Cardiac muscle cell (in vitro differentiated cells and primary cell): ENCODE measurements at places on chromosomes 5 and 9.

- DNase-seq: no peak
Measured at GRCh38 chr5:151214614-151215545, 9.0 kb downstream of the CCDC69 start.

GRCh38 chr9:99955606-99956005 lies 49.2 kb downstream of the STX17 start:
- no peak for DNase-seq

GRCh38 chr9:119881898-119882297 lies 512.7 kb upstream of the BRINP1 start:
- DNase-seq: no peak

DNA sequence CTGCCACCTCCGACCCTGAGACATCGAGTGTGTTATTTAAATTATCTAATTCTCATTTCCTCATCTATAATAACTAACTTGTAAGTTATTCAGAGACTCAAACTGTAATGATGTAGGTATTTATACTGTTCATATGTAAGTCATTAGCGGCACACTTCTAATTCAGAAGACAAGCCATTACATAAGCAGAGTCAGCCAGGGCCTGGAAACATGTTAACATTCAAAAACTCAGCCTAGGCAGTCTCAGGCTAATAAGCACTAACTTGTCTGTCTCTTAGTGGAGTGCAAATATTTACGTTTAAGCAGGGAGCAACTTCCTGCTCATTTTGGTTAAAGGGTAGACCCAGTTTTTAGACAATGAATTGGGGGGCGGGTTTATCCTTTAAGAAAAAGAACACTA lies 598.4 kb downstream of the ACTL7B start:
- DNase-seq: no peak

GRCh38 chr9:34197756-34198711 lies 19.2 kb downstream of the UBAP1 start:
- no peak for DNase-seq

DNA sequence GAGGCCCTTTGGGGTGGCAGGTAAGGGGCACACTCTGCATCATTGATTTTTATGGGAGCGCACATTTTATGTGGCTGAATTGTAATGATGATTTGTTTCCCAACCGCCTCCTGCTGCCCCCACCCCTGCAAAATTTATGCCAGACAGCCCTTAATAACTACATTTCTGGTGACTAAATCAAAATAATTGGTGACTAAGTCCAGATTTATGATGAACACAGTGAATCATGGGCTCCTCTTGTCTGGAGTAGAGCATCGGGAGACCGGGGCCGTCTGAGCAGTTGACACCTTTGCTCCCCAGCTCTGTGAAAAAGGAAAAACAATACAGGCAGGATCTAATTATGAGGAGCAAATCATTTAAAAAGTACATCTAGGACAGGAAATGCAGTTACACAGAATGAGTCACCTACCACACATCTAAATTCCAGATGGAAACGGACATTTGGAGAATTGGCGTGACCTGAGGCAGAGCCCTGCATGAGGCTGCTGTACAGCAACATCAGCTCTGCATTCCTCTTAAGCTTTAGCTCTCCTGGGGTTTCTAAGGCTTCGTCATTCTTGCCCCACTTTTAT lies 58.9 kb downstream of the DOCK2 start:
- no peak for DNase-seq

GRCh38 chr5:62214701-62215100 lies 91.3 kb upstream of the KIF2A start:
- no peak for DNase-seq

GRCh38 chr9:68473790-68474189 lies 66.9 kb downstream of the TMEM252 start:
- DNase-seq: no peak

- DNase-seq: no peak
Measured at GRCh38 chr5:178207183-178207916, 3.0 kb downstream of the HNRNPAB start.

- peak; percentile 88 for DNase-seq
Measured at GRCh38 chr5:160188141-160189015, 40.9 kb upstream of the FABP6 start.

- DNase-seq: no peak
Measured at GRCh38 chr9:33472881-33473615, 676 bp downstream of the NOL6 start.

DNA sequence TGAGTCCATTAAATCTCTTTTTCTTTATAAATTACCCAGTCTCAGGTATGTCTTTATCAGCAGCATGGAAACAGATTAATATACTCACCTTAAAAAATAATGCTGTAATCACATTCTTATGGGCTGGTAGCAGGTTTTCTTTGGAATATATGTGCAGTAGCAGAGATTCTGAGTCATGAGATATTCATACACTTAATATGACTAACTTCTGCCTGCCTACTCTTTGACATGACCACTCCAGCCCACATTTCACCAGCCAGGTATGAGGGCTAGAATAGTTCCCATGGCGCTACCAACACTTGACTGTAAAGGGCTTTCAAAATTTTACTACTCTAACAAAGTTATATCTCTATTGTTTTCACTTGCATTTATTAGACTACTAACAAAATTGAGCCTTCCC lies 74.1 kb upstream of the GHR start:
- no peak for DNase-seq

- no peak for DNase-seq
Measured at GRCh38 chr9:124208571-124208970, 49.2 kb upstream of the NEK6 start.

DNA sequence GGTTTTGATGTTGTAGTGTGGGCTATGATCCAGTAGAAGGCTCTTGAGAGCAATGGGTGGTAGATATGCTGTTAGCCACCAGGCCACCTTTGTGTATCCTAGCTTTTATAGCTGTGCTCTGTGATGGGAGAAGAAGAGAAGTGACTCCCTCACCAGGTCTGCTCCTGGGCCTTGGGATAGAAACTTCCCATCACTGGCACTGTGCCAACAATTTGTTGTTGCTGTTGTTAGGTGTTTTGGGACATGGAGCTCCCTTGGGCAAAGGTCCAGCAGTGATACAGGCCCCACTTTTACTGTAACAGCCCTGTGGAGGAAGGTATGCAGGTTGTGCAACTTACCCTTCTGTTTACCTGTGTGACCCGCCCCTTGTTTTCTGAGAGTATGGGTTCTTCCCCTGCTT lies 570.9 kb upstream of the GRIN3A start:
- DNase-seq: no peak

GRCh38 chr5:39177631-39177964 lies 41.8 kb downstream of the FYB1 start:
- DNase-seq: no peak

- DNase-seq: peak; percentile 21
Measured at GRCh38 chr9:21402386-21403251, 6.3 kb upstream of the IFNA8 start.

DNA sequence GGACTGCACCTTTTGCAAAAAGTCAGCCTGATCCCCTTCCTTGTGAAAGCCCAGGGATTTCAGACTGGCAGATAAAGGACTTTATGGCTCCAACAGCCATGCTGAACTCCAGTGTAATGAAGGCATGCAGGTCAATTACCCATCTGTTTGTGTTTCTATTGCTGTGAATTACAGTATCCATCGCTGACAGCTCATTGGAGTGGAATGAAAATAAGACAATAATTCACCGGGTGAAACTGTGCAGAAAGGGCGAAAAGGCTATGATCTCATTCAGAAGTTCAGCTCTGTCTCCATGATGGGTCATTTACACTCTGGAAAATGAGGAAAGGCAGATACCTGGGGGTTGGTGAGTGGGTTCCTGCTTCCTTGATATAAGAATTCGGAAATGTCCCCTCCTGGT lies 148.0 kb downstream of the BRINP1 start:
- no peak for DNase-seq

- DNase-seq: peak; percentile 0
Measured at GRCh38 chr9:137317718-137318511, 15.8 kb upstream of the NRARP start.

GRCh38 chr5:133144245-133144981 lies 92.6 kb downstream of the HSPA4 start:
- no peak for DNase-seq

DNA sequence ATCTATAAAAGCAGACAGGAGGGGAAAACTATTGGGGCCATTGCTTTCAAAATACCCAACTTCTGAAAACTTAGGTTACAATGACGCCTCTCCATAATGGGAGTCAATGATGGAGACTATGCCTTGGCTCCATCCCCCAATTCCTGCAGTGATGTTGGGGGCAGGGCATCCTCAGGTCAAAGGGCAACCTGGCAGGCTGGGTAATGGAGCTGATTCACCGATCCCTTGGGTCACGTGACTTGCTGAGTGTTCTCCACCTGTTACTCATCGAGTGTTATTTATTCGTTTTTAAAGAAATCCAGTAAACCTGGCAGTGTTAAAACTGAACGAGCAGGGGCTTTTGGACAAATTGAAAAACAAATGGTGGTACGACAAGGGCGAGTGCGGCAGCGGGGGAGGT lies 244.4 kb downstream of the FAM114A2 start:
- DNase-seq: no peak

DNA sequence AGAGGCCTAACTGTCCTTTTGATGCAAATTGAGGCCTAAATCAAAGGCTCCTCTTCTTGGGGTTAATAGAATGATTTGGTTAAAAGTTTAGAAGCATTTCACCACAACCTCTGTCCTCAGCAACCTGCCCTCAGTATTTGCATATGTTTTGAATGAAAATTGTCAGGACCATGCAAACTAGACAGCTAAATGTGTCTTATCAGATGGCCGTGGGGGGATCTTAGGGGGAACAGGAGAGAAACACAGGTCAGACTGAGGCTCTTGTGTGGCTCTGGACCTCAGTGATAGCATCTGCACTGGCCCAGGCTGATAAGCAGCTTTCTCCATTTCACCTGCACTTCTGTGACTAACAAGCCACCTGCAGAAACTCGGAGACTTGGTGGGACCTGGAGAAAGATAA lies 49.0 kb downstream of the FOXI1 start:
- no peak for DNase-seq

DNA sequence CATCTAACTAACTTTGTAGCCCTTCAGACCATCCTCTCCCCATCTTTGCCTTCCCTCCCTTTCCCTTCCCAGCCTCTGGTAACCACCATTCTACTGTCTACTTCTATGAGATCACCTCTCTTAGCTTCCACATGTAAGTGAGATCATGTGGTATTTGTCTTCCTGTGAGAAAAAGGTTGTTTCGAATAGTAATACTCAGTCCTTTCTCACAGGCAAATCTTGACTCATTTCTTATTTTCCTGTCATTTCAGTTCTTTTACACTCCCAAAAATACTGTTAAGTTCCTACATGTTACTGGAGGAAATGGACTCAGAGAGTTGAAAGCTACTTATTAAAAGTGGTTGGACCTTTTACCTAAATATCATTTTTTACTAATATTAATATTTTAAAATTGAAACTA lies 82.1 kb downstream of the SLF1 start:
- no peak for DNase-seq

DNA sequence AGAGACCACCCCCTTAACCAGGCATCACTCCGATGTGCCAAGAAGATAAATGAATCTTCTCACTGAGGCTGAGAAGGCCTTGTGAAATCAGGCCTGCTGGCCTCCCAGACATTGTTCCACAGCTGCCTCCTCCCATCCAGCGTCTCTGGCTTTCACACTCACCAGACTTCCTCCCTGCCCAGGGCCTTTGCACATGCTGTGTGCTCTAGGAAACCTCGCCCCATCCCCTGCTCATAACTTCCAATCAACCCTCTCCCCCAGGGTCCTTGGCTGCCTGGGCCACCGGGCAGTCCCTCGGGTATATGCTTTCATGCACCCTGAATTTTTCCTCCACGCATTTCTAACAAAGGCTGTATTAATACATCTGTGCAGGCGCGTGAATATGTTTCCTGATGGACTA lies 58.4 kb downstream of the DUSP1 start:
- DNase-seq: no peak

- DNase-seq: peak; percentile 81
Measured at GRCh38 chr5:157994906-157995519, 136.1 kb upstream of the CLINT1 start.

DNA sequence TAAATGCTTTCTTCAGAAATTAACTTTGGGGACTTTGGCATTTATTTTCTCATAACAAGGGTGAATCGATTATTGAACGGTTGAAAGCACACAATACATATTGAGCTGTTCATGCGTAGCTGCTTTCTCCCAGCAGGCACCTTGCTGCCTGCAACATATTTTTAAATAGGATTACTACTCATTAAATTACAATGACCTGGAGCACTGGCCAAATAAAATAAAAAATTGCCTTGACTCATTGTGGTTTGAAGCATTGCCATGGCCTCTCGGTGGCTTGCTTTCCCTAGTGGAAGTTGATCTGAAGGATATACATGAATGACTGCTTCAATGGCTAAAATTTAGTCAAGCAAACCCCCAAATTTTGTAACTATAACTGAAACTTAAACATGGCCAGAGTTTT lies 181.6 kb upstream of the NUDT12 start:
- peak; percentile 53 for DNase-seq

- no peak for DNase-seq
Measured at GRCh38 chr9:89903141-89903475, 298.3 kb downstream of the GADD45G start.

DNA sequence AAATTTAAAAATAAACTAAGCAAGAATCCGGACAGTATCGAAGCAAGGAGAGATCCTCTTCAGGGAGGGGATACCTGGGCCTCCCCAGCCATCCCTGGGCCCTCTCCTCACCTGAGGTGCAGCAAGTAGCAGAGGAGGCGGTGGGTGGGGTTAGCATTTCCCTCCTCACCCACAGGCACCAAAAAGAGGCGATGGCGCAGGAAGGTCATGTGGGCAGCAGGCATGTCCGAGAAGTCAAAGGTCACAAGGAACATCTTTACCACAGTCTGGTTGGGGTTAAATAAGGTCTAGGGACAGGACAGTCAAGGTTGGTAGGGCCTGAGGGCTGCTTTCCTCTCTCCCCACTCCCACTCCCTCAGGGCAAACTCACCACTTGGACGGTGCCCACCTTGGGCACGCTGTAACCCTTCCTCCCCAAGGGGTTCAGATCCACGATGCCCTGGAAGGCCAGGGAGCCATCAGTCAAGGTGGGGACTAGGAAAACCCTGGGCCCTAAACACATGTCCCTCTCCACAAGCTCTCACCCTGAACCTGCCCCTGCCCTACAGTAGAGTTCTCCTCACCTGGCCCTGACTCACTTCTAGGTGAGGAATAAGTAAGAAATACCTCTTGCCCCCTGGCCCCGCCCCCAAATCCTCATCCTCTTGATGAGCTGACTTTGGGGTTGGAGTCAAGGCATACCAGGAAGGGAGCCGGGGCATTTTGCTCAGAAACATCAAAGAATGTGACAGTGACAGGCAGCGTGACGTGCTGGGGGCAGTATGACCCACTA lies 2.8 kb upstream of the STOML2 start:
- DNase-seq: no peak
